Trophoblast cell (in vitro differentiated cells and primary cell): ENCODE measurements at places on chromosomes 2 and 18.

- DNase-seq: no peak
Measured at GRCh38 chr18:22613058-22613690, 195.5 kb upstream of the CTAGE1 start.

DNA sequence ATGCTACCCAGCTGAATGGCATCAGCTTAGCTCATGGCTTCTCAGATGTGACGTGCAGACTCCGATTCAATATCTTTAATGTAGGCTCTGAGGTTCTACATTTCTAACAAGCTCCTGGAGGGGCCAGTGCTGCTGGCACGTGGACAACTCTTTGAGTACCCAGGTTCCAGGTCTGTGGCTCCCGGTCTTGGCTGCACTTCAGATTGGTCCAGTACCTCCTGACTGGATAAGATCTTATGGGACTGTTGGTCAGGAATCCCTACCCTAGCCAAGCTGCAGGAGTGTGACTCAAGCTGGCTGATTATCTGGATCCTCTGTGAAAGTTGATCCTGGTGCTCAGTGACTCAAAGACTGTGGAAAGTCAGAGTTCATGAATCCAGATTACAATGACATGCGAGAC, 222.1 kb downstream of the ANKRD30B start:
- no peak for DNase-seq

DNA sequence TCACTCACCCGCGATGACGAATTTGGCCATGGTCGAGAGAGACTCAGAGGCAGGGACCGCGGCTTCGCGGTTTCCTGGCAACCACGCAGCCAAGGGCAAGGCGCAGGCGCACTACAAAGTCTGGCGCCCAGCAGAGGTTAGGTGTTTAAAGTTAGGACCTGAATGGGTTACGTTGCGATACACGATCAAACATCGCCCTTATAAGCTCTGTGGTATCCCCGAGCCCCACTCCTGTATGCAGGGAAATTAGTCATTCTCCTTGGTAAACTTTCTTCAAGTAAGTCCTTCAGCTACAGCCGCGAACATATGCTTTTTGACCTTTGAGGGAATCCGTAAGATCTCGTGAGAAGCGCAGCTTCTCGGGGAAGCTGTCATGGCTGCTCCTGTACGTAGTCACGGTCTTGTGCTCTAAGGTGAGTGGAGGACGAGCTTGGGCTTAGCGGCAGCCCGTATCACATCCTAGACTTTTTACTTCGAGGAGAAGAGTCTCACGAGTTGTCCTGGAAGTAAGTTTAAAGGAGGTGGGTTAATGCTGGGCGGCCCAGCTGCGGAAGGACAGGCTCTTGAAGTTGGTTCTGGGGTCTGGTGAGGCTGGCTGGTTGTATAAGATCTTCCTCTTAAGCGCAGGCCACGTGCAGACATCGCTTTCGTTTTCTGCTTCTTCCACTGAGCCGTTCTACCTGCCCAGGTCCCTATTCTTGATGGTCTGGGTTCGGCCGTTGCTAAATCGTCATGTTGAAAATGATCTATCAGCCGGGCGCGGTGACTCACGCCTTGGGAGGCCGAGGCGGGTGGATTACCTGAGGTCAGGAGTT, at the start of the genes FASTKD2 and MDH1B:
TSS of gene FASTKD2 (plus strand) at position 365 of the 815 bp plus-strand sequence. CDS start 1,088 bp downstream, outside the sequence.
TSS of gene MDH1B (minus strand) at position 87 of the 815 bp plus-strand sequence. CDS start at position 30, 57 bp downstream.
- DNase-seq: peak; percentile 99

DNA sequence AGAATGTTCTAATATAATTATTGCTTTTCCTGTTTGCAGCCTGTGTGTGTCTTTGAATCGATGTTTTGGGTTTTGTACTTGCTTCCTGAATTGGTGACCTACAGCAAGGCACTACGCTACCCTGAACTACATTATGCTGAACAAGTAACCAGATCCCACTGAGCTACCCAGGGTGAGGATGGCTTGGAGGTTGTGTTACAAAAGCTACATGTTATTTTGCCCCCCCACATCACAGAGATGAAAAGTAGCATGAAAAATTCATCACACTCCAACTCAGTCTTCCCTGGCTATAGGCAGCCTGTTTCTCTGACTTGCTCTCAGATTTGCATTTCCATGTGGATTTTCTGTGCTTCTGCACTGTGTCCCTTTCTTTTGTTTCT, 162.1 kb downstream of the LDLRAD4 start:
- DNase-seq: no peak

GRCh38 chr18:58235001-58235436, 191.0 kb downstream of the NEDD4L start:
- DNase-seq: peak; percentile 29

DNA sequence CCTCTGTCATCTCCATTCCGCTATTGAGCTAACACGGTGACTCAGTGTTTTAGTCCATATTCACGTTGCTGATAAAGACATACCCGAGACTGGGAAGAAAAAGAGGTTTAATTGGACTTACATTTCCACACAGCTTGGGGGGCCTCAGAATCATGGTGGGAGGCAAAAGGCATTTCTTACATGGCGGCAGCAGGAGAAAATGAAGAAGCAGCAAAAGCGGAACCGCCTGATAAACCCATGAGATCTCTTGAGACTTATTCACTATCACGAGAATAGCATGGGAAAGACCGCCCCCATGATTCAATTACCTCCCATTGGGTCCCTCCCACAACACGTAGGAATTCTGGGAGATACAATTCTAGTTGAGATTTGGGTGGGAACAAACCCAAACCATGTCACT, 22.6 kb upstream of the CXXC1 start:
- DNase-seq: no peak

- no peak for DNase-seq
Measured at GRCh38 chr2:163733301-163733938, 2.4 kb downstream of the FIGN start.

DNA sequence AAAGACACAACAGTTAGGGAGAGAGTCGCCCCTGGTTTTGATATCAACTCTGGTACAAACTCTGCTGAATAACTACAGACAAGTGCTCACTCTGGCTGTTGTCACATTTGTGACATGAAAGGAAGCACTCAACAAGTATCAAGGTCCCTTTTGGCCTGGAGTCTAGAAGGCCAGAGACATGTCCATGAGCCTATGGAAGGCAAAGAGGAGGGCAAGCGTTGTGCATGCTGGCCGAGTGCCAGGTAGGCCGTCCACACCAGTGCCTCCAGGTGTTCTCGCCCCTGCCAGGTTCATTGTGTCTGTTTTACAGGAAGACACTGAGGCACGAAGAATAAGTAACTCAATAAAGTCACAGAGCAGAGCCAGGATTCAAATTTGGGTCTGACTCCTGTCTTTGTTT, 21.1 kb downstream of the ILKAP start:
- no peak for DNase-seq

- DNase-seq: no peak
Measured at GRCh38 chr2:59806486-59806885, 747.0 kb downstream of the BCL11A start.

- no peak for DNase-seq
Measured at GRCh38 chr2:117378653-117379052, 435.8 kb upstream of the DDX18 start.

GRCh38 chr2:189231719-189232323, 52.3 kb upstream of the COL5A2 start:
- DNase-seq: no peak

DNA sequence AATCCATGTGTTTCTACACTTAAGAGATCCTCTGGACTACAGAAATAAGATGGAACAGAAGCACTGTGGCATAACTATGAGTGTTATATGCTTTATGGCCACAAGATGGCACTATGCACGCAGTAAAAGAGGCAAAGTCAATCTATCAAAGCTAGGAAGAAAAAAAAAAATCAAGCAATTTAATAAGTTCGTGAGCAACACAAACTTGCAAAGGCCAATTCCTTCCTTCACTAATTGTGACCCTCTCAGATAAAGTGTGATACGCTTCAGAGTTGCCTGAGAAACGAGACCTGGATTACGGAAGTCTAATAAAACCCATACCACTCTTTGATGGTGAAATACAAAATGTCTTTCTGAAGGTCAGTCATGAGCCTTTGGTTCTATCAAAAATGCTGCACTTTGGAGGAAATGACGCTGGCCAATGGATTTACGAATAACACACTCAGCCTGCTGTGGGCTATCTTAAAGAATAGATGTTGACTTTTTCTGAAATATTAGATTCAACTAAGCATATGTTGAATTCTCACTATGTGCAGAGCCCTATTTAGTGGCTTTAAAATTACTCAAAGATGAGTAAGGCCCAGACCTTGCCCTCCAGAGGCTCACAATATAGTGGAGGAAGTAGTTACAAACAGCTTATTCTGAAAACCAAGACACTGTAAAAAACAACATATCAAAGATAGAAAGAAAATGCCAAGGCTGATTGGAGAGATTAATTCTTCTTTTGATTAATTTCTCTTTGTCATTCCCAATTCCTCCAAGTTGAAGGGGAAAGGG, 35.5 kb upstream of the TTR start:
- peak; percentile 48 for DNase-seq

- peak; percentile 49 for DNase-seq
Measured at GRCh38 chr2:16142383-16143361, 202.3 kb downstream of the MYCN start.

- DNase-seq: no peak
Measured at GRCh38 chr18:37844209-37844970, 278.8 kb upstream of the CELF4 start.

DNA sequence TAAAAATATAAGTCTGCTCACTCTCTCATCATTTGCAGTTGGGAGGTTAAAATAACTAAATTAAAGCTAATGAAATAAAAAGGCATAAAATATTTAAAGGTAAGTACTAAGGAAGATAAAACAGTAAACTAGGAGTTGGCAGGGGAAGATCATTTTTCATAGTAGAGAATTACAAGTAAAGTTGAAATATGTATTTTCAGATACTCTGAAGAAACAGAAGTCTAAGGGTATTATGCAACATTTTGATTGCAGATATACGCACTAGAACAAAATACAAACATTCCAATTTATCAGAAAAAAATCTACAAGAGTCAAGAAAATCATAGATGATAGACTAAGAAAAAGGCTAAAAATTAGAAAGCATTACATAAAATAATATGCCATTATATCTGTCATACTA, 167.6 kb upstream of the CTAGE1 start:
- no peak for DNase-seq

DNA sequence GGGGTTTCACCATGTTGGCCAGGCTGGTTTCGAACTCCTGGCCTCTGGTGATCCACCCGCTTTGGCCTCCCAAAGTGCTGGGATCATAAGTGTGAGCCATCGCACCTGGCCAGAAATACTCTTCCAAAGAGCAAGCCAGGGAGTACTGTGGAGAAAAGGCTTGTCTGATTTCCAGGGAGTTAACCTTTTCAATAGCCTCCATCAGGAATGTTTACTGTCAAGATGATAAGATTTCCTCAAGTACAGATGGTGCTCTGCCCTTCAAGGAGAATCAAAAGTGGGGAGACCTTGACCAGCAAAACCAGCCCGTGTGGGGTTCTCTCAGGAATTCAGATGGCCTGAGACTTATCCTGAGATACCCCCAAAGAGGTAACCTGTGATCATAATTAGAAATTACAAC, 237.2 kb downstream of the PRKCE start:
- DNase-seq: no peak

GRCh38 chr2:56476509-56477071, 292.8 kb downstream of the CCDC85A start:
- no peak for DNase-seq

- DNase-seq: no peak
Measured at GRCh38 chr18:75393721-75394120, 33.8 kb downstream of the SMIM21 start.

GRCh38 chr2:67854798-67855197, 208.0 kb downstream of the C1D start:
- no peak for DNase-seq

GRCh38 chr18:43964666-43965065, 687.4 kb upstream of the SYT4 start:
- DNase-seq: no peak

- no peak for DNase-seq
Measured at GRCh38 chr2:81644189-81644588, 1339.6 kb upstream of the LRRTM1 start.

- no peak for DNase-seq
Measured at GRCh38 chr2:57677296-57677695, 369.3 kb upstream of the VRK2 start.

DNA sequence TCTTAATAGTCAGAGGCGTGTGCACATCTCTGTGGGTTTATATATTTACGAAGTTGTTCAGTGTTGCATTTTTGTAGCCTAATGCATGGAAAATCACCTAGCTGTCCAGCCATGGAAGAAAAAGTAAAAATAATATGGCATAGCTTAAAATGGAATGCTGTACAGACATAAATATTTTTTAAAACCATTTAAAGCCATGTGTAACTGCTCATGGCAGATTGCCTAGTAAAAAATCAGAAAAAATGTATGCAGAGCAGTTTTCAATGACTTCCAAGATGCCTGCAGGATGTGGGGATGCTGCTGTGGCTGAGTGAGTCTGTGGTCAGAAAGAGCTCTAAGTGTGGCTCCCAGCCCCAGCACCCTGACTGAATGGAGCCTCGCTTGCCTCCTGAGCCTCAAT, 64.8 kb upstream of the ALKAL2 start:
- DNase-seq: no peak

DNA sequence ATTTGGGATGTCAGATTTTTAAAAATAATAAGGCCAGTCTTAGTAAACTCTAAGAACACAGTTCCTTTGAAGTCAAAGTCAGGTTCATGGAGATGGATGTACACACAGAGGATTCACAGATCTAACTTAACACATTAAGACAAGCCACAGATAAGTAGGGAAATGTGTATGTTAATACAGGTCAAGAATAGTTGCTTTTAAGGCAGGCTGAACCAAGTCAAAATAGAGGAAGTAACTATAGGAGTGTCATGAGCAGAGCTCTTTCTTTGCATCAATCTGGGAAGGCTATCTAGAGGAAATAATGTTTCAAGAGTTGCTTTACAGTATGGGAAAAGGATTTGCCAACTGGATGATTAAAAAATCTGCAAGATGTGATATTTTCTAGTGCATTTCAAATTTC, 128.0 kb upstream of the FBXO11 start:
- DNase-seq: no peak

DNA sequence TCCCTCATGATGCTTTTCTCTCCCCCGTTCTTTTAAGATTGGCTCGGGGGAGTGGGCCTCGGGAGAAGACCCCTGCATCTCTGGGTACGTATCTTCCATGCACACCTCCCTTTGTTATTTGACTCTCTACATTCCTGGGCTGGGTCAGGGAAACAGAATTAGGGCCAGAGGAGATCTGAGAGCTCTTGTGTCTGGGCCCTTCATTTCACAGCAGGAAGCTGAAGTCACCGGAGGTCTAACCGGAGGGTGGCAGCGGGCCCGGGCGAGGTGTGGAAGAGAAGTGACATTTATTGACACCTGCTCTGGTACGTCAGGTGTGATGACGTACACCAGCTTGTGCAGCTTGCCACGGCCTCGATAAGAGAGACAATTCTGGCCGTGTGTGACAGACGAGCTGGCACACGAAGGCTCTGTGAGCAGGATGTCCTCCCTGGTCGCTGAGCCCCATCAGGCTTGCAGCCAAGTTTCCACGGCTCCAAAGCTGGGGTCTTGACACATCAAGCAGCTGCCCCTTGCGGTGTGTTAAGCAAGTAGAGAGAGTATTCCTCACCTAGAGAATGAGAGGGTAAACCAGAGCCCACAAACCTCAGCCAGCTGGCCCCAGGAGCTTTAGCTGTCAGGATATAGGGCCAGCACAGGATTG, 30.4 kb downstream of the TOGARAM2 start:
- no peak for DNase-seq

- DNase-seq: no peak
Measured at GRCh38 chr2:101400048-101400447, 12.7 kb upstream of the CREG2 start.

GRCh38 chr2:129819855-129820254, 159.6 kb upstream of the RAB6C start:
- no peak for DNase-seq
